Activated CD4-positive, alpha-beta T cell treated with anti-CD3 and anti-CD28 coated beads, Interleukin-2, amount 50 U/mL, for 24 hours (primary cell): ENCODE measurements at places on chromosomes 3 and 15.

- DNase-seq = no peak
Observed at GRCh38 chr15:33304924-33305323, 5.8 kb upstream of the RYR3 start.

DNA sequence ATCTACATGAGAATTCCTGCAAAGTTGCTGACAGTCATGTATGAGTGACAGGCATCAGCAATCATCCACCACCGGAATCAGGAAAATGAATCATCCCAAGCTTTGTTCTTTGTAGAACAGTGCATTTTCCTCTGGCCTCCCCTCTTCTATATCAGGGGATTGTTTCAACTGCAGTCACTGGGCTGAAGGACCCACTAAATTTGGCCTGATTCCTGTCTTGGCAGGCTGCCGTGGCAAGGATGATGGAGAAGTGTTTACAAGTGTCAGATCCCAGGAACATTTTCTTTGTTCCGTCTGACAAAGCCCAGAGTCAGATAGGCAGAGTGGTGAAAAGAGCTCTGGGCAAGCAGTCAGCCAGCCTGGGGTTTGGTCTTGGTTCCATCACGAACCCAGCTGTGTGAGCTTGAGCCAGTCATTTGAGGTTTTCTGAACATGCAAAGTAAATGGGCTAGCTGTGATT lies 175.1 kb upstream of the TSC22D2 start:
- DNase-seq = no peak

- no peak for DNase-seq
Observed at GRCh38 chr15:75008629-75009326, 13.4 kb downstream of the SCAMP5 start.

DNA sequence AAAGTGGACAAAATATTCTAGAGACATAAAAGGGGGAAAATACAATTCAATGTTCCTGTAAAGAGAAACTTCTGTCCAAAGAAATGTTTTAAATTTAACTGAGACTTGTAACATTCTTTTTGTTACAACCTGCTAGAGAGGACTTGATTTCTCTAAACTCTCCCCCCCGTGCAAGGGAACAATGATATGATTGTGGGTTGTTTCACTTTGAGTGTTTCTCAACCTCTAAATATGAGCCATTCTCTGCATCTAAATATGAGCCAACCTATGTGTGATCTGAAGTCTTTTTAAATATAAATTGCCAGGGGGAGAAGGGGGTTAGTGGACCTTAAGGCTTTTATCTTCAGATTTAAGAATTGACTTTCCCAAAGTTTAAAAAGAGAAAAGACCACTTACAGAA lies 14.6 kb downstream of the ZNF860 start:
- DNase-seq = no peak

- DNase-seq = no peak
Observed at GRCh38 chr15:88800738-88801137, 2.5 kb upstream of the ACAN start.

- no peak for DNase-seq
Observed at GRCh38 chr15:99239545-99240198, 9.7 kb downstream of the TTC23 start.

- no peak for DNase-seq
Observed at GRCh38 chr3:12193485-12194165, 34.9 kb upstream of the TIMP4 start.

DNA sequence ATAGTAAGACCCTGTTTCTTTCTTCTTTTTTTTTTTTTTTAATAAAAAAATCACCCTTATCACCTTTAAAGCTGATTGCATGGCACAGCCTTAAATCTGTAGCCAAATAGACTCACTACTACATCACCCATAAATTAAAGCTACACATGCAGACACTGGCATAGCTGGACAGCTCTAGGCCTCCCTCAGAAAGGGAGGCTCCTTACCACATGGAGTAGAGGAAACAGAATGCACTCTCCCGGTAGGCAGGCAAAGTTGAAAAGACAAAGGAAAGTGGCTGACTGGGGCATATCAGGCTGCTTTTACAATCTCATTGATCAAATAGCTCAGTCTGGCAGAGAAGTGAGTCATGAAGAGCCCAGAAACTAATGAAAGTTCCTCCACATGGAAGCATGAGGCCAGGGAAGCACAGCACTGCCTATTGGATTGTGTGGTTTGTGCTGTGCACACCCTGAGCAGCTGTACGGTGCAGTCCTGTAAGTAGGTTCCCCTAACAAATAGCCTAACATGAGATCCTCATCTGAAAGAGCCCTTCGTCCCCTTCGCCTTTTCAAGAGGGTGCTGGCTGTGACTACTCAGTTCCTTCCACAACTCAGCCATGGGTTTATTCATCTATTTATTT lies 32.7 kb upstream of the FAM98B start:
- no peak for DNase-seq

GRCh38 chr3:111534701-111535100 lies 7.3 kb upstream of the CD96 start:
- DNase-seq = no peak

- DNase-seq = no peak
Observed at GRCh38 chr3:194086388-194087075, 49.4 kb upstream of the HES1 start.

DNA sequence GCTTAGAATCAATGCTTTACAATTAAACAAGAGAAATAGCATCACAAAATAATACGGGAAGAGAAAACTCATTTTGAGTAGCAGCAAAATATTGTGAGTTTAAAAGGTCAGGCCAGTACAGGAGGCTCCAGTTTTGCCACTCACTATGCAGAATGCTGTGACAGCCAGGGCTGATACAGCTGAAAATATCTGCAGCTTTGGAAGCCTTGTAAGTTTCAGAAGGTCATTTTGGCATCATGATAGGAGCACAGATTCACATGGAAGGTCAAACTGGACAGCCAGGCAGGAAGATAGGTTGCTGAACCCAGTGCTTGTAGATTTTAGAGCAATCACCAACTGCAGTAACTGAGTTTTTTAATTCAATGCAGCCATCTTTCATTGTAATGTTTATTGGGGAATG lies 14.1 kb downstream of the MBNL1 start:
- no peak for DNase-seq

DNA sequence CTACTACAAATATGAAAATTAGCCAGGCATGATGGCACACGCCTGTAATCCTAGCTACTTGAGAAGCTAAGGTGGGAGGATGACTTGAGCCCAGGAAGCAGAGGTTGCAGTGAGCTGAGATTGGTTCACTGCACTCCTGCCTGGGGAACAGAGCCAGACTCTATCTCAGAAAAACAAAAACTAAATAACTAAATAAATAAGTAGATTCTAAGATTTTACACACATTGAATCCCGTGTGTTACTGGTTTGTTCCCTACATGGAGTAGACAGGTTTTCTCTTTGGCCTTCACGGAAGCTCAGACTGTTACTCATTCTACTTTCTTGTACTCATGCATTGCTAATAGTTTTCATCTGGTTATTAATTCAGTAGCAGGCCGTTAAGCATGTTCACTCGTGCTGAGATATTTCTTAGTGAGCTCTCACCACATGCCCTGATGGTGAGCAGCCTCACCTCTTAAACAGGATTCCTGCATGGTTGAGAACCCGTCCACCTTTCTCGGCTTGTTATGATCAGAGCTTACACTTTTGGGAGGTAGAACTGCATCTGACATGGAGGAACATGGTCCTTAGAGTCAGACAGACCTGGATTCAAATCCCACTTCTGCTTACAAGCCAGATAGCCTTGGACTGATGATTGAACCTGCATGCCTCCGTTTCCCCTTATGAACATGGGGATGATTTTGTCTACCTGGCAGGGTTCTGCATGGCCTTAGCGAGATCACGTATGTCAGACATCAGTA lies 49.1 kb downstream of the CMTM7 start:
- DNase-seq = no peak

- no peak for DNase-seq
Observed at GRCh38 chr3:18062657-18063025, 320.2 kb upstream of the TBC1D5 start.

- no peak for DNase-seq
Observed at GRCh38 chr3:132469326-132469725, 52.0 kb downstream of the DNAJC13 start.

DNA sequence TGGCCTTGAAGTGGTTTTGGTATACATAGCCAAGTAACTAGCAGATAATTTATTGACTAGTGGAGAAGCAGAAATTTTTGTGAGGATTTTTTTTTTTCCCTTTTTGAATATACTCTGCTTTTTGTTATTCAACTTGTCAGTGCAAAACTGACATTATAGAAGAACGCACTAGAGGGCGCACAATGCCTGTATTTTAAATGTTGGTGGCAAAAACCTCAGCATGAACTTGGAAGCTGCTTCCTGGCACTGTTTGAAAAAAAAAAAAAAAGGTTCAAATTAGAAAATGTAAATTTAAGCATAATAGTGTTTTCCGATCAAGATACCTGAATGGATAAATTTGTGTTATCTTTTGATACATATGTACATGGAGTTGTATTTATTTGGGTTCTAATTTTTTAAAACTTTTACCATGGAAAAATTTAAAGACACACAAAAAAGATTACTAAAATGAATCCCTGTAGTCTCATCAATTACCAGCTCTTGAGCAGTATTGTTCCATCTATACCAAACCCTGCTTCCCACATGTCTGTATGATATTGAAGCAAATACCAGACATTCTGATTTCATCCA lies 56.0 kb downstream of the SLC25A26 start:
- peak; percentile 52 for DNase-seq

GRCh38 chr3:177426878-177427495 lies 229.7 kb upstream of the TBL1XR1 start:
- peak; percentile 66 for DNase-seq

- DNase-seq = no peak
Observed at GRCh38 chr3:153669527-153669926, 451.7 kb upstream of the ARHGEF26 start.

DNA sequence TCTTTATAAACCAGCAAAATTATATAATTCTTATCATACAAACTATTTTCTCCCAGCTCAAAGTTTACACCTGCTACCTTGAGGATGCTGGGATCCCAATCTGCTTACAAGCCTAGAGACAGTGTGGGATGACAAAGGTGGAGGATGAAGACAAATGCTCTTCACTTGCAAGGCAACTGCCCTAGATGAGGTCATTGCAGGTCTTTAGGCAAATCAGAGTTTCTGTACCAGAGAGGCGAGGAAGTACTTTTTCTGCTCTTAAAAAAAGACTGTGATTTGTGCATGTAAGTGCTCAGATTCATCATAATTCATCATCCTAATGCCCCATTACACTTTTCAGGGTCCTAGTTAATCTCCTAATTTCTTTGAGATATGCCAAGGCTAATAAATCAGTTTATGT lies 376.1 kb downstream of the ZPLD1 start:
- DNase-seq = no peak

DNA sequence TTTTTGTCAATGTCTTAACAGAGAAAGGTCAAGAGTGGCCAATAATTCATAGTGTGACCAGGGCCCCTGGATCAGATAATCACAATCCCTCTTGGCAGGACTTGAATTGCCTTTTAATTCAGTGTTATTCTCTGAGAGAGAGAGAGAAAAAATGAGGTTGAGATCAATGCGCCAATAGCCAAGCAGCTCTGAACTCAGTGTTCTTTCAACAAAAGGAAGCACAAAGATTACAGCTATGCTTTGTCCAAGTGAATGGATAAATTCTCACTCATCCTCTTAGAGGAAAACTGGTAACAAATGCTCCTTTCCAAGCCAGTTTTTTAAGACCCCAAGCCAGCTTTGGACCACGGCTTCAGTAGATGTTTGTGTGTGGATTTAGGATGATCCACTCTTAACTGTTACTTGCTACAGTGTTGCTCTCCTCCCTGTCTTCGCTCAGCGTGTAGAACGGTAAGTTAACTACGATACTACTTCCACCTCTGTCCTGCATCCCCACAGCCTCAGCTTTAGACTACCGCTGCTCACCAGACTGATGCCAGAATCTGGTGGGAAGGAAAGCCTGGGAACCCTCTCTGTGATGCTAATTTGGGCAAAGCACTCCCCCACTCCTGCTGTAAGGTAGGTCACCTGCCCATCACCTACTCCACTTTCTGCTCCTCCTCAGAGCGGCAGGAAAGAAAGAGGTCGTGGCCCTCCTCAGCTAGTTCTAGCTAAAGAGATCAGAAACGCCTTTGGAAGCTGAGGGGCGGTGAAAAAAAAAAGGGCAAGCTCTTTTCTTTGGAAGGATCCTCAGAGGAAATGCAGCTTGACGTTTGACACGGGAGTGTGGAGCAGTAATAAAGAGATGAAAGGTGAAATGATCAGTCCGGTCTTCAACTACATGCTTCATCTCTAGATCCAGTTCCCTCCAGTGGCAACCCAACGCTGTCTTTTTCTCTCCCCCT lies 46.8 kb upstream of the LPP start:
- no peak for DNase-seq

DNA sequence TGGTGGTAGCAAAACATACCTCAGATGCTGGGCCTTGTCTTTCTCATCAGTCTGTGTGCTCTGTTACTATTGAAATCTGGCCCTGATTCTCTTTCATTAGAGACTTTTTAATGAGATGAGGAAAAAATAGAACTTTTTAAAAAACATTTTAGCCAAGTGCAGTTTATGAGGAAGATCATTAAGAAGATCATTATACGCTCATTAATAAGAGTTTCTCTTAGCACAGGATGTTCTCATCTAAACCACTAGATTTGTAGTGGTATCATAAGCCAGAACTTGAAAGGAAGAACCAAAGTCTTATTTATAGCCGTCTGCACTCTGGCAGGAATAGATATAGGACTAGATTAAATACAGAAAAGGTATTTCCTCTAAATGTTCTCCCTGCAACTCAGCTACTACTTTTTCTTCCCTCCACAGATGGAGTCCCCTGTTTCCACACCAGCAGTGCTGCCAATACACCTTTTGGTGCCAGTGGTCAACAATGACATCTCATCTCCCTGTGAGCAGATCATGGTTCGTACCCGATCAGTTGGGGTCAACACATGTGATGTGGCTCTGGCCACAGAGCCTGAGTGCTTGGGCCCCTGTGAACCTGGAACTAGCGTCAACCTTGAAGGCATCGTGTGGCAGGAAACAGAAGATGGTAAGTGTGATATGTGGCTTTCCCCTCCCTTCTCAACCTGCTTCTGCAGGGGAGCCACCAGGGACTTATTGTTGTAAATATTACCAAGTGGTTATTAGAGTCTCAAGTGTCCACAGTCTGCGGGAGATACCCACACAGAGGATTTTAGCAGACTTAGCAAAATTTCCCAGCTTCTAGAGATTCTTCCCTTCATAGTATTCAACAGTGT lies 152.8 kb downstream of the RBPMS2 start:
- DNase-seq = no peak

DNA sequence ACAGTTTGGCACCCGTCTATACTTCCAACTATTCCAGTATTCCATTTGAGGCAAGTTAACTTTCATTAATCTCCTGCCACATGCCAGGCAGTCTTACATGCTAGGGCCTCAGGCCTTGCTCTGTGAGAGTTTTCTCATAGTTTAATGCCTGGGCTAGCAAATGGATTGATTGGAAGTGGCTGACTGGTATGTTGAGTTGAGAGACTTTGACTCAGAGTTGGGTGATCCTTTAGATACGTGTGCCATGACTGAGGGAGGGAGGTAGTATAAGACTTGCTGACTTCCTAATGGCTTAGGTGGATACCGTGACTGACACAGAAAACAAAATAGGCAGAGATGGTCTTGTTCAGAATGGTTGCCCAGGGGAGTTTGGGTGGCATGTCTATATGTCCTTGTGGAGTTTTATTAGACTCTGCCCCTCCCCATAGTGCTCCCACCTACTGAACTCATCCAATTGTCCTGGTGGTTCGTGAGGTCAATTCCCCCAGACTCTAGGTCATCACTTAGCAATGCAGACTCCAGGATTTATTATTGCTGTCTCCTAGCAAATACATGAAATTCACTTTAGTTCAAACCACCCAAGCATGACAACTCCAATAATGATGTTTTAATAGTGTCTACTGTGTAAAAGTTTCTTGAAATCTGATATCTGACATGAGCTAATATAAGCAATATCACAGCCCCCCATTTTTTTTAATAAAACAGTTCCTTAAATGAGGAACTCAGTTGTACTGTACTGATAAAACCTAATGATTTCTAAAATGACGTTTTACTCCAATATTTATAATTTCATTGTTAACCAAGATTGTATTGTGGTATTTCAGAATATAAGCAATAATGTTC lies 413.9 kb upstream of the MDFIC2 start:
- DNase-seq = no peak
